ENCODE measurements at places on chromosomes 13 and 19.
A peak's percentile ranks its signal among the peaks of the same experiment; 100 is the strongest.

- no peak for DNase-seq
Observed at GRCh38 chr13:52707375-52707774, 32.2 kb downstream of the CNMD start.

GRCh38 chr19:5595129-5595528, 27.4 kb upstream of the TINCR start:
- DNase-seq, result no peak

DNA sequence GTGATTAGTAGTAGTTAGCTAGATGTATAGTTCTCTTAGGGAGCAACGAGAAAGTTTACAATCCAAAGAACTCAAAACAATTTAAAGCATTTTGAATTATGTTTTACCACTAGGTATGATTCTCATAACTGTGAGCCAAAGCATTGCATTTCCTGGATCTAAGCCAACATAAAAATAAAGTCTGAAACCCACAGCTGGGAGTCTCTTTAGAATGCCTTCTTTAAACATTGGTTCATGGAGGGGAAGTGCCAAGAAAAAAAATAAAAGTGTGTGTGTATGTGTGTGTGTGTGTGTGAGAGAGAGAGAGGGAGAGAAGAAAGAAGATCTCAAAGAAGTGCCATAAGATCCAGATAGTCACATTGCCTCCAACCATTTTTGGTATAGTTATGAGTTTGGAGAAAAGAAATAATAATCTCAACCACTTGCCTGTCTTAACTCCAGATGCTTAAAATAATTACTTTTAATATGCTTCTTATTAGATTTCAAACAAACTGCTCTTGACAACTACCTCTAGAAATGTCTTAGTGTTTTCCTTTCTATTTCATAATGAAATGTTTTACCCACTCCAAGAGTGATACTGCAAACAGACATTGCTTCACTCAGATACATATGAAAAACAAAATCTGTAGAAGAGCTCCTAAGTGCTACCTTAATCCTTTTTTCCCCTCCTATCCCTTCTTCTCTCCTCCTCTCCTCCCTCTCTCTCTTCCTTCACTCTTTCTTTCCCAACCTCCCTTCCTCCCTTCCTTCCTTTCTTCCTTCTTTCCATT, 554.1 kb downstream of the KCTD12 start:
- DNase-seq, result peak; percentile 43

DNA sequence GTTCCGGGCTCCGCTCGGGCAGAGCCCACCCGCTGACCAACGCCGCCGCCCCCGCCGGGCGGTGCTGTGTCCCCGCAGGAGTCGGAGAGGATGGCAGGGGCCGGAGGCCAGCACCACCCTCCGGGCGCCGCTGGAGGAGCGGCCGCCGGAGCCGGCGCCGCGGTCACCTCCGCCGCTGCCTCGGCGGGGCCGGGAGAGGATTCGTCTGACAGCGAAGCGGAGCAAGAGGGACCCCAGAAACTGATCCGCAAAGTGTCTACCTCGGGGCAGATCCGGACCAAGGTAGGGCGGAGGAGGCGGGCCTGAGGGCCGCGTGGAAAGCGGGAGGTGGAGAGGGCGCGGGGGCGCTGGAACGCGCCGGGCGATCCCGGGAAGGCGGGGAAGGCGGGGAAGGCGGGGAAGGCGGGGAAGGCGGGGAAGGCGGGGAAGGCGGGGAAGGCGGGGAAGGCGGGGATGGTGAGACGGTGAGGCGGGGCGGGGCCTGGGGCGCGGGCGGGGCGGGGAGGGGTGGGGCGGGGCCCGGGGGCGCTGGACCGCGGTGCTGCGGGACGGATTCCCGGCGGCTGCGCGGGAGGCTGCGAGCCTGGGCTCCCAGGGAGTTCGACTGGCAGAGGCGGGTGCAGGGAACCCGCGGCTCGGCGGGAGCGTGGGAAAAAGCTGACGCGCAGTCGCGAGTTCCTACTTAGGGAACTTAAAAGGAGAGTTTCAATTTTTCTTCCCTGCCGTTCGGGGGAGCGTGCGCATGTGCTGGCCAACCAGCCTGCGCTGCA, 421 bp downstream of the DGKH start:
- peak; percentile 68 for DNase-seq

GRCh38 chr19:11377237-11377636, 2.8 kb downstream of the SWSAP1 start:
- DNase-seq, result no peak

GRCh38 chr13:95239283-95239682, 62.0 kb downstream of the ABCC4 start:
- DNase-seq, result no peak

DNA sequence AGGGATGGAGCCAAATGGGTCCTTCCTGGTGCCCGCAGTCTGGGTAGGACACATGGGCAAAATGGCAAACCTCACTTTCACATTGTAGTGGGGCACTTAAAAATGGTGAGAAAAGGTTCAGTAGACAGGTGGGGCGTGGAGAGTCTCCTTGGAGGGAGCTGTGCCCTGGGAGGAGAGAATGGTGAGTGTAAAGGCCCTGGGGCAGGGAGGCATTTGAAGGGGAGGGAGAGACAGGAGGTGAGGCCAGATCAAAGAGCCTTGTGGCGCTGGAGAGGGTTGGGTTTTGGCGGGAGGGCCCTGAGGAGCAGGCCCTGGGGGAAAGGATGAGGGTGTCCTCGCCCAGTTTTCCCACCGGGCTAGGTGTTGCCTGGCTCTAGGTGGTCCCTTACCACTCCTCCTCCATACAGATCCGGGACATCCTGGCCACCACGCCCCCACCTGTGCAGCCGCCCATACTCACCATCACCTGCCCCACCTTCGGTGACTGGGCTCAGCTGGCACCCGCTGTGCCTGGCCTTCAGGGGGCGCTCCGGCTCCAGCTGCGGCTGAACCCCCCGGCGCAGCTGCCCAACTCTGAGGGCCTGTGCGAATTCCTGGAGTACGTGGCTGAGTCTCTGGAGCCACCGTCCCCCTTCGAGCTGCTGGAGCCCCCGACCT, 6.3 kb downstream of the MAP1S start:
- no peak for DNase-seq

DNA sequence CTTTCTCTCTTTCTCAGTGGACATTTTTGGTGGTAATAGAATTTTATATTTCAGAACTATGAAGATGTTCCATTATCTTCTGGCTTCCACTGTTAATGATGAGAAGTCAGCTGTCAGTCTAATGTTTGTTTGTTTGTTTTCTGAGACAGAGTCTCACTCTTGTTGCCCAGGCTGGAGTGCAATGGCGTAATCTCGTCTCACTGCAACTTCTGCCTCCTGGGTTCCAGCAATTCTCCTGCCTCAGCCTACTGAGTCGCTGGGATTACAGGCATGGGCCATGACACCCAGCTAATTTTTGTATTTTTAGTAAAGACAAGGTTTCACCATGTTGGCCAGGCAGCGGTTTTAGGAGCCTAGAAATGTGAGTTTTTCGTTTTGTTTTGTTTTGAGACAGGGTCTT, 4.7 kb downstream of the ZNF317 start:
- DNase-seq, result no peak

- no peak for DNase-seq
Observed at GRCh38 chr13:113449693-113450347, 3.5 kb downstream of the ADPRHL1 start.

GRCh38 chr19:17404621-17405249, 695 bp downstream of the BST2 start:
- no peak for DNase-seq
